Left ventricle myocardium inferior (tissue), 1 donor: ENCODE measurements at places on chromosomes 1 and 21. TPM values are rescaled to one million over a fixed set of nuclear protein-coding genes. Genes with fewer than 3 reads are reported as not detected.

DNA sequence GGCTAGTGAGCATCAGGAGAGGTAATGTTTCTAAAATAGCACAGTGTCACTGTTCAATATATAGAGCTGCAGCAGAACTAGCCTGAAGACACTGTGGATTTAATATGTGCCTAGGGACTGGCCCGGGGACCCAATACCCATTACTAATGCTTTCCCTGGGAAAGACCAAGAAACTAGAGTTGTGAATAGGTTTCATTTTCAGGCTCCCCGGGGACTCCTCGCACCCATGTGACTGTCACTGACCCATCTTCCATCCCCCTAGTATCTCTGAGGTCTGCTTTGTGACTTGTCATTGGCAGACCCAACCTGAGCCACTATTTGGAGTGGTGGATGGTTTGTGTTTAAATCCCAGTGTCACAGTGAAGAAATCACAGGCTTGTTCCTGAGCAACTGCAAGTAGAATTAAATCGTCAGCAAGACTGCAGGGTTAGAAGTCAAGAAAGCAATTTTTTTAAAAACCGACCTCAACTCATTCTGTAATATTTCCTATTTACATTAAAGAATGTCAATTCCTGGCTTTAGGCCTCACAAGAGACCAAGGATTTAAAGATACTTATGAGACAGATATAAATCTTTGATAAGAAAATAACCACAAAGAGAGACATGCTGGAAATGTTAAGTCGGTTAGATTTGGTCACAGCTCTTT, 130.0 kb upstream of the TNR start:
- H3K36me3 ChIP-seq = no peaks in the 10 kb centered on the region
- no peak overlapping the region for H3K4me3 ChIP-seq
- H3K4me1 ChIP-seq = peaks cover 10% of the 10 kb centered on the region
- no peaks in the 10 kb centered on the region for H3K27me3 ChIP-seq

GRCh38 chr1:113999799-114000198, 20.5 kb downstream of the OLFML3 start:
- H3K4me1 ChIP-seq = peaks cover 11% of the 10 kb centered on the region
- H3K27me3 ChIP-seq = peaks cover 14% of the 10 kb centered on the region
- H3K27ac ChIP-seq = no peak overlapping the region
- H3K36me3 ChIP-seq = no peaks in the 10 kb centered on the region
- H3K4me3 ChIP-seq = no peak overlapping the region

DNA sequence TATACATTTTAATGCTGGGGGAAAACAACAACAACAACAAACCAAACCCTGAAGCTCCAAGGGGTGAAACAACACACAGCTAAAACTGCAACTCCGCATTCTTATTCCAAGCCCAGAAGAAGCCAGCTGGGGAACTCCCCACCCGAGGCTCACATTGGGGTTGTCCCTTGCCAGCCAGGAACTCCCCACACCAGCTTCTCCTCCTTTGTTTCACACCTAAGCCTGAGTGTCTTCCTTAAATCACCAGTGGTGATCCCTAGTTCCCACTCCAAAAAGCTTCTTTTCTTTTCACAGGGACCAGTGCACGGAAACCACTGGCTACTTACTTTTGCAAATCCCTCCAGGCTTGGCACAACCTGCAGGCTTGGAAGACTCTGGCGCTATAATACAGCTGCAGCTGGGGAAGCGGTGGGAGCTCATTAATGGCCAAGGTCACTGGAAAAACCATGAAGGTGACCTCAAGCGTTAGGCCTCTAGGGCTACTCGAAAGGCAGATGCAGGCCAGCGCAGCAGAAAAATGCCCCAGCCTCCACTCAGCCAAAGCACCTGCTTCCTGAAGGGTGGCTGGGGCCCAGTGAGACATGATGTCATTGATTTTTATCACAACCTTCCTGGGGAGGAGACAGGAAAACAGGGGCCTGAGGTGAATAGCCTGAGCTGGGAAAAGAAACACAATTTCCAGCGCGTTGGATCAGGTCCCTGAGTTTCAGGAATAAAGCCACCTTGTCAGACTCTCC, 40.1 kb downstream of the TLR5 start:
- H3K4me1 ChIP-seq = peaks cover 30% of the 10 kb centered on the region
- H3K36me3 ChIP-seq = no peaks in the 10 kb centered on the region
- no peaks in the 10 kb centered on the region for H3K27me3 ChIP-seq
- no peak overlapping the region for H3K4me3 ChIP-seq

GRCh38 chr1:150619576-150620509, 9.6 kb downstream of the ENSA start:
- DNase-seq = no peak
- peaks cover 61% of the 10 kb centered on the region for H3K4me1 ChIP-seq
- peak overlapping the region; percentile 80 for H3K27ac ChIP-seq
- H3K36me3 ChIP-seq = peaks cover 51% of the 10 kb centered on the region

GRCh38 chr1:72105201-72105600, 177.1 kb downstream of the NEGR1 start:
- H3K4me1 ChIP-seq = no peaks in the 10 kb centered on the region
- no peaks in the 10 kb centered on the region for H3K27me3 ChIP-seq
- H3K27ac ChIP-seq = no peak overlapping the region
- no peak for DNase-seq

DNA sequence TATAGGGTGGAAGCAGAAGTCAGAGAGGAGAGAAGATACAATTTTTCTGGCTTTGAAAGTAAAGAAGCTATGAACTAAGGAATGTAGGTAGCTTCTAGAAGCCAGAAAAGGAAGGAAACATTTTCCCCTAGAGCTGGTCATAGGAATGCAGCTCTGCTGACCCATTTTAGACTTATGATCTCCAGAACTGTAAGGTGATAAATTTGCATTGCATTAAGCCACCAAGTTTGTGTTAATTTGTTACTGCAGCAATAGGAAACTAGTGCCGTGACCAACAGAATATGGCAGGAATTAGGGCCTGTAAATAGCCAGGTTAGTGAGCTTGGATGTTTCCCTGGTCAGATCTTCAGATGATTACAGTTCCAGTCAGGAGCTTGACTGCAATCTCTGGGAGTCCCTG, 244.3 kb upstream of the C1orf105 start:
- no peak for DNase-seq
- no peak overlapping the region for H3K27ac ChIP-seq
- no peaks in the 10 kb centered on the region for H3K27me3 ChIP-seq
- H3K4me1 ChIP-seq = peaks cover 23% of the 10 kb centered on the region
- H3K36me3 ChIP-seq = no peaks in the 10 kb centered on the region

- DNase-seq = no peak
- H3K4me3 ChIP-seq = no peak overlapping the region
- H3K27ac ChIP-seq = no peak overlapping the region
- no peaks in the 10 kb centered on the region for H3K36me3 ChIP-seq
Observed at GRCh38 chr1:209504571-209504970, 78.9 kb upstream of the CAMK1G start.

DNA sequence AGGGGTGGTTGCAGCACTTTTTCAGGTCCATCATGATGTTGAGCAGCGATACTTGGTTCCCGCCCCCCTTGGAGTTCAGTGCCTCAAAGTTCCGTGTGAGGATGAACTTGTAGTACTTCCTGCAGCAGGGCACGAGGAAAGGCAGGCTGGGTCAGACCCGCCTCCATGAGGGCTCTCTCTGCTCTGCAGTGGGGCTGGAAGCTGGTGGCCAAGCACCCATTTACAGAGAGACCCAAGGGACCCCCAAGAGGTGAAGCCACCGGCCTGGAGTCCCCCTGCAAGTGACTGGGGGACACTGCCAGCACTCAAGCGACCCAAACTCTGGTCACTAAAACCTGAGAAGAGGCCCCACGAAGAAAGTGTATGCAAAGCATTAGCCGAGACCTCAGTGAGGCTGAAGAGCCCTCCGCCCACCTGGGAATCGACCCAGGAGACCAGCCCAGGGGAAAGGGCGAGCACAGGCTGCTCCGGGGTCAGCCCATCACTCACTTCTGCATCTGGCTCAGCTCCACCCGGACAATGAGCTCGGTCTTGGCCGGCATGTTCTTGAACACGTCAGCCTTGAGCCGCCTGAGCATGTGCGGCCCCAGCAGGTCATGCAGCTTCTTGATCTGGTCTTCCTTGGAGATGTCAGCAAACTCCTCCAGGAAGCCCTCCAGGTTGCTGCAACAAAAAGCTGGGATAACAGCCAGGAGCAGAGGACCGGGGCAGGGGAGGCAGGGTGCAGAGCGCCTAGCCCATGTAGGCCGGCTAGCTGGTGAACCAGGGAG, 45.2 kb downstream of the CHD5 start:
- DNase-seq = no peak
- peaks cover 41% of the 10 kb centered on the region for H3K27me3 ChIP-seq
- no peak overlapping the region for H3K4me3 ChIP-seq
- H3K4me1 ChIP-seq = no peaks in the 10 kb centered on the region

DNA sequence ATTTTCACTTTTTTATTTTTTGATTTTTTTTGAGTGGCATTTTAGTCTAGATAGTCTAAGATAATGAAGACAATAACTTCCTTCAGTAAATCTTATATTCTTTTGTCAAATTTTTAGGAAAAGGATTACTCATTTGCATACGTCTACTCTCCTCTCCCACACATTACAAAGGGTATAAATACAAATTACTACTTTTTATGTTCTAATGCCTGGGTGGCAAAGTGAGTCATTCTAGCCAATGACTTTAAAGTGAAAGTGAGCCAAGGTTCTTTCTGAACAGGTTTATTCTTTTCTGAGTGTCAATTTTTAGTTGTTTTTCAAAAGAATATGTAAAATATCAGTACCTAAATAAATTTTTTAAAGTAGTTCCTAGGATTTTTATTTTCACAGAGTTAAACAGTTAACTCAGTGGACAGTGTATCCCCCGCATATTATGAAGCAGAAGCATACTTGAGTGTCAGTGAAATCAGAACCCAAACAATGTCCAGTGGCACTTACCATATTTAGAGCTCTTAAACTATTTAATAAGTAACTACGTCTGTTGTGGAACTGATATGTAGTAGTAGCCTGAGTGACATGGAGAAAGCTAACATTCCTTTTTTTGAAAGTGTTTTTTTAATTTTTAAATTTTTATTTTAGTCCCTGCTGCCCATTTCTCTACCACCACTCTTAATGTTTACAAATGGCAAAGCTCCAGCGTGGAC, 141.7 kb downstream of the PHTF1 start:
- H3K27ac ChIP-seq = no peak overlapping the region
- no peak overlapping the region for H3K4me3 ChIP-seq

GRCh38 chr1:53604291-53604919, 134.6 kb downstream of the GLIS1 start:
- H3K4me3 ChIP-seq = no peak overlapping the region
- H3K4me1 ChIP-seq = no peaks in the 10 kb centered on the region
- no peak overlapping the region for H3K27ac ChIP-seq

- no peaks in the 10 kb centered on the region for H3K27me3 ChIP-seq
- no peak for DNase-seq
- H3K4me3 ChIP-seq = no peak overlapping the region
- no peak overlapping the region for H3K27ac ChIP-seq
- no peaks in the 10 kb centered on the region for H3K36me3 ChIP-seq
- H3K4me1 ChIP-seq = no peaks in the 10 kb centered on the region
Observed at GRCh38 chr1:188723332-188724020, 1754.2 kb downstream of the BRINP3 start.

DNA sequence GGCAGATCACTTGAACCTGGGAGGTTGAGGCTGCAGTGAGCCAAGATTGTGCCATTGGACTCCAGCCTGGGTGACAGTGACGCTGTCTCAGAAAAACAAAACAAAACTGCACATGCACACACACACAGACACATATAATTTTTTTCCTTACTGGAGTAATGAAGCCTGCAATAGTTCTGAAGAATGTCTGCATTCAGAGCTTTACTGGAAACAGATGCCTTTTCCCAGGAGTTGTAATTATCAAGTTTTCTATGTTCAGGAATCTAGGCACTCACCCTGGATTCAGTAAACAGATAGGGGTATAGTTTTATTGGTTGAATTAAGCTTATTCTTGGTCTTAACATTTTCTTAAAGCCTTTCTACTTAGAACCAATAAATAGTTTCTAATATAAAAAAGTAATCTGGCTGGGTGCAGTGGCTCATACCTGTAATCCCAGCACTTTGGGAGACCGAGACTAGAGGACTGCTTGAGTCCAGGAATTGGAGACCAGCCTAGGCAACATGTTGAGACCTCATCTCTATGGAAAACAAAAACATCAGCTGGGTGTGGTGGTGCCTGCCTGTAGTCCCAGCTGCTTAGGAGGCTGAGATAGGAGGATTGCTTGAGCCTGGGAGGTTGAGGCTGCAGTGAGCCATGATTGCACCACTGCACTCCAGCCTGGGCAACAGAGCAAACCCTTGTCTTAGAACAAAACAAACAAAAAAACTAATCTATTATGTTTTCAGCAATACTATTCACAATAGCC, 15.8 kb downstream of the SPEN start:
- H3K27me3 ChIP-seq = no peaks in the 10 kb centered on the region
- no peak overlapping the region for H3K27ac ChIP-seq
- H3K4me1 ChIP-seq = peaks cover 44% of the 10 kb centered on the region
- no peak overlapping the region for H3K4me3 ChIP-seq
- no peaks in the 10 kb centered on the region for H3K36me3 ChIP-seq

DNA sequence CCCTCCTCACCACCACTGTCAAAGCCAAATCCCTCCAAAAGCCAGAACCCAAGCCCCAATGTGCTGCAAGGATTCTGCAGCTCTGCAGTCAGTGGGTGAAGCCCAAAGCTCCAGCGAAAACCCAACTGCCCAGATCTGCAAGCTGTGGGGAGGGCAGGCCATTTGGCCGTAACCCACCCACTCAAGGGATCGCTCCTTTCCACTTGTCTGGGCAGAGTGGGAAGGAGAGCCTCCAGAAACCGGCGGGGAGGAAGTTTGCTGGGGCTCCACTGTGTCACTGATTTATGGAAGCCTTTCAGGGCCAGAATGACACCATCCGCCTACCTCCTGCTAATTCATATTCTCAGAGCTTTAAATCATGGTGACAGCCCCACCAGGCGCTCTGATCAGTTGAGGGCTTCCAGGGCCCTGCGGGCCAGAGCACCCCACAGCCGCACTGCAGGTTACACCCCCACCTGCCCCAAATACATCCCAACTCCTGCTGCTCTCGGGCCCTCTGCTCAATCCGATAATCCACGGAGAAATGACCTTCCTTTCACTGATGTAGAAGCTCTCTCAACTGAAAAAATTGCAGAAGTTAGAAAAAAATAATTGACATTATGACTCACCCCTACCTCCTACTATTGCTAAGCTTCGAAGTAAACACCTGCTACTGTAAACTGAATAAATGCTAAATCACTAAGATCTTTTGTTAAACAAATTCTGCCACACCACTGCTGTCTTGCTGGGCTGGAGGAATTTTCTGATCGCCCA, 40.6 kb upstream of the RAB4A start:
- H3K4me1 ChIP-seq = peaks cover 43% of the 10 kb centered on the region
- no peak for DNase-seq
- H3K27ac ChIP-seq = peak overlapping the region; percentile 96
- H3K4me3 ChIP-seq = peak overlapping the region; percentile 21

- H3K4me1 ChIP-seq = peaks cover 26% of the 10 kb centered on the region
- no peak overlapping the region for H3K4me3 ChIP-seq
- peaks cover 13% of the 10 kb centered on the region for H3K27me3 ChIP-seq
- H3K36me3 ChIP-seq = no peaks in the 10 kb centered on the region
- no peak for DNase-seq
- H3K27ac ChIP-seq = no peak overlapping the region
Observed at GRCh38 chr1:227890451-227891222, 57.1 kb downstream of the WNT9A start.

Gene NTMT2
- total RNA-seq = 5.7 TPM

Gene LCE3E
- not detected for total RNA-seq

Gene SPRR5
- not detected for total RNA-seq

Gene LCE2C
- total RNA-seq = not detected

Gene SLAMF6
- 0.22 TPM for total RNA-seq

Gene FCRL1
- not detected for total RNA-seq
